Right atrium auricular region (tissue), 2 donors: ENCODE measurements at places on chromosomes 11 and 22. TPM values are rescaled to one million over a fixed set of nuclear protein-coding genes. Genes with fewer than 3 reads are reported as not detected.

GRCh38 chr22:50399751-50400331 is 56.7 kb downstream of the PPP6R2 start:
- no peak for DNase-seq
- H3K27ac ChIP-seq: peak overlapping the region; percentile 15
- no peak overlapping the region for H3K4me3 ChIP-seq
- no peaks in the 10 kb centered on the region for H3K27me3 ChIP-seq
- H3K4me1 ChIP-seq: peaks cover 20% of the 10 kb centered on the region

Gene LYVE1
- total RNA-seq: 45.0 TPM

Gene ZP1
- not detected for total RNA-seq

GRCh38 chr22:28102151-28102812 is 183.2 kb upstream of the PITPNB start:
- H3K27ac ChIP-seq: no peak overlapping the region
- no peak for DNase-seq

Gene TMPRSS6
- total RNA-seq: not detected

- H3K27me3 ChIP-seq: no peaks in the 10 kb centered on the region
- no peak for DNase-seq
- no peaks in the 10 kb centered on the region for H3K4me1 ChIP-seq
- no peak overlapping the region for H3K27ac ChIP-seq
These were observed 20.2 kb upstream of the CALCB start for GRCh38 chr11:15053191-15053685.

Gene ACR
- not detected for total RNA-seq

Gene SOX6
- 14.3 TPM for total RNA-seq

GRCh38 chr11:16963316-16963876 is 50.8 kb downstream of the PLEKHA7 start:
- no peaks in the 10 kb centered on the region for H3K27me3 ChIP-seq
- no peaks in the 10 kb centered on the region for H3K36me3 ChIP-seq
- no peak overlapping the region for H3K4me3 ChIP-seq
- no peak overlapping the region for H3K27ac ChIP-seq
- DNase-seq: no peak

Gene ART5
- 1.1 TPM for total RNA-seq

DNA sequence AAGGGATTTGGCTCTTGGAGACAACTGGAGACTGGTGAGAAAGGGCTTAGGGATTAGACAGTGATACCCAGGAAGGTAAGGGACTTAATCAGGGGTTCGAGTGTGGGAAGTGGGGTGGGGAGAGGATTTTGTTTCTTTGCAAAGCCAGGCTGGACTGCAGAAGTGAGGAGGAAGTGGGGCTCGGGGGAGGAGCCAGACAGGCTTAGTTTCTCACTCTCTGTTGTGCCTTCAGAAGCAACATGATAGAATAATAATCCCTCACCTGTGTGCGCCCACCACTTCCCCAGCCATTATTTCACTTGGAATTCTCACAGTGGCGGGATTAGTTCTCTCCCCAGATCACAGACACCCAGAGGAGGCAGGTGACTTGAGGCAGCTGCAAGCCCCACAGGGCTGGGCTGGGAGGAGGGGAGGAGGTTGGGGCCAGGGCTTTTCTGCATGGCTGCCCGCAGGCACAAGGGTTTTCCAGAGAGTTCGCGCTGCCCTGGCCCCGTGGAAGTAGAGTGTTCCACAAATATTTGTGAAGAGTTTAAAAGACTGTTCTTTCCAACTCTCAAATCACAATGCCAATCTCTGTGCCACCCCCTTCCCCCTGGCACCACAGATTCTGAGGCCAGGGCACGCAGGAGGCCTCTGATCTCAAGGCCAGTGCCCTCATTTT is 4.0 kb upstream of the SEC14L2 start:
- DNase-seq: no peak
- H3K4me1 ChIP-seq: peaks cover 18% of the 10 kb centered on the region
- H3K4me3 ChIP-seq: no peak overlapping the region
- no peak overlapping the region for H3K27ac ChIP-seq

- DNase-seq: no peak
- H3K36me3 ChIP-seq: peaks cover 66% of the 10 kb centered on the region
- no peaks in the 10 kb centered on the region for H3K27me3 ChIP-seq
- no peaks in the 10 kb centered on the region for H3K4me1 ChIP-seq
- H3K4me3 ChIP-seq: no peak overlapping the region
These were observed 53.2 kb downstream of the HIRA start for GRCh38 chr22:19378344-19378674.

GRCh38 chr11:70481625-70482528 is 83.5 kb downstream of the CTTN start:
- no peaks in the 10 kb centered on the region for H3K36me3 ChIP-seq
- H3K4me3 ChIP-seq: no peak overlapping the region
- H3K4me1 ChIP-seq: peaks cover 24% of the 10 kb centered on the region
- no peak for DNase-seq

GRCh38 chr22:20080445-20080775 is 369 bp downstream of the DGCR8 start:
- peaks cover 49% of the 10 kb centered on the region for H3K4me1 ChIP-seq
- peak overlapping the region; percentile 69 for H3K4me3 ChIP-seq
- DNase-seq: peak; percentile 63
- peak overlapping the region; percentile 87 for H3K27ac ChIP-seq
- no peaks in the 10 kb centered on the region for H3K36me3 ChIP-seq
- H3K27me3 ChIP-seq: no peaks in the 10 kb centered on the region

Gene DEUP1
- not detected for total RNA-seq

DNA sequence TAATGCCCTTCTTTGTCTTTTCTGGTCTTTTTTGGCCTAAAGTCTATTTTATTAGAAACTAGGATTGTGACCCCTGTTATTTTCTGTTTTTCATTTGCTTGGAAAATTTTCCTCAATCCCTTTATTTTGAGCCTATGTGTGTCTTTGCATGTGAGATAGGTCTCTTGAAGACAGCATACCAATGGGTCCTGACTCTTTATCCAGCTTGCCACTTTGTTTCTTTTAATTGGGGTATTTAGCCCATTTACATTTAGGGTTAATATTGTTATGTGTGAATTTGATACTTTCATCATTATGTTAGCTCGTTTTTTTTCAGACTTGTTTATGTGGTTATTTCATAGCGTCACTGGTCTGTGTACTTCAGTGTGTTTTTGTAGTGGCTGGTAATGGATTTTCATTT is 682.6 kb downstream of the JRKL start:
- no peaks in the 10 kb centered on the region for H3K36me3 ChIP-seq
- H3K4me1 ChIP-seq: no peaks in the 10 kb centered on the region
- H3K27ac ChIP-seq: no peak overlapping the region

- peak overlapping the region; percentile 67 for H3K4me3 ChIP-seq
- H3K27ac ChIP-seq: no peak overlapping the region
- H3K27me3 ChIP-seq: no peaks in the 10 kb centered on the region
- no peaks in the 10 kb centered on the region for H3K36me3 ChIP-seq
- peaks cover 57% of the 10 kb centered on the region for H3K4me1 ChIP-seq
These were observed 2.2 kb downstream of the BCR start for GRCh38 chr22:23182309-23183060.

Gene OR8D1
- total RNA-seq: not detected

Gene CCDC116
- not detected for total RNA-seq

Gene C1QTNF4
- total RNA-seq: not detected

GRCh38 chr11:103325686-103326069 is 216.5 kb downstream of the DYNC2H1 start:
- no peak overlapping the region for H3K27ac ChIP-seq
- no peak overlapping the region for H3K4me3 ChIP-seq
- no peaks in the 10 kb centered on the region for H3K36me3 ChIP-seq
- no peaks in the 10 kb centered on the region for H3K27me3 ChIP-seq
- no peaks in the 10 kb centered on the region for H3K4me1 ChIP-seq

Gene OR56A1
- not detected for total RNA-seq

DNA sequence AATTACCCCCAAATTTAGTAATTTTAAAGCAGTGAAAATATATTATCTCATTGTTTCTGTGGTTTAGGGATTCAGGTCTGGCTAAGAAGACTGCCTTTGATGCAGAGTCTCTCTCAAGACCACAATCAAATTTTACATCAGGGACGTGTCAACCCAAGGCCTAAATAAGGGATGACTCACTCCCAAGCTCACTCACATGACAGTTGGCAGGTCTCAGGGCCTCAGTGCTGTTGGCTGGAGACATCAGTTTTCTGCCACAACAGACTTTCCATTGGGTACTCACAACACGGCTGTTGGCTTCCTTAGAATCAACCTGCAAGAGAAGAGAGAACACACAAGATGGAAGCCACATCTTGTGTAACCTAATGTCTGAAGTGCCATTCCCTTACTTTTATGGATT is 377.3 kb downstream of the FAM181B start:
- H3K27ac ChIP-seq: no peak overlapping the region
- no peaks in the 10 kb centered on the region for H3K4me1 ChIP-seq
- no peaks in the 10 kb centered on the region for H3K27me3 ChIP-seq
- H3K36me3 ChIP-seq: no peaks in the 10 kb centered on the region

DNA sequence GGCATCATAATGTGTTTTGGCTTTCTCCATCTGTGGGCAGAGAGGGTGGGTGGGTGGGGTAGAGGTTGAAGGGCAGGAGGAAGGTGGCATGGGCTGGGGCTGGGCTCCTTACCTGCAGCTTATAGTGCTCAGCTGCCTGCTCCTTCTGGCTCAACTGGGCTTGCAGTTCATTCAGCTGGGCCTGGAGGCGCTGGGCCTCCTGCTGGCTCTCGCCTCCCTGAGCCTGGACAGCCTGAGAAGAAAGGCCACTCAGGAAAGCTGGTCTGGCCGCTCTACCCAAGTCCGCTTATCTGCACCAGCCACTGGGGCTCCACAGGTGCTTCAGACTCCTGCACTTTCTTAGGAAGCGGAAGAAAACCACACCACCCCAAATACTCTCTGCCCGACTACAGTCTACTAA is 10.4 kb downstream of the IL18BP start:
- peaks cover 100% of the 10 kb centered on the region for H3K36me3 ChIP-seq
- DNase-seq: no peak
- peaks cover 39% of the 10 kb centered on the region for H3K4me1 ChIP-seq

GRCh38 chr11:66784575-66784974 is 55.6 kb upstream of the SPTBN2 start:
- H3K4me1 ChIP-seq: no peaks in the 10 kb centered on the region
- H3K27me3 ChIP-seq: no peaks in the 10 kb centered on the region
- H3K4me3 ChIP-seq: no peak overlapping the region
- no peak for DNase-seq

DNA sequence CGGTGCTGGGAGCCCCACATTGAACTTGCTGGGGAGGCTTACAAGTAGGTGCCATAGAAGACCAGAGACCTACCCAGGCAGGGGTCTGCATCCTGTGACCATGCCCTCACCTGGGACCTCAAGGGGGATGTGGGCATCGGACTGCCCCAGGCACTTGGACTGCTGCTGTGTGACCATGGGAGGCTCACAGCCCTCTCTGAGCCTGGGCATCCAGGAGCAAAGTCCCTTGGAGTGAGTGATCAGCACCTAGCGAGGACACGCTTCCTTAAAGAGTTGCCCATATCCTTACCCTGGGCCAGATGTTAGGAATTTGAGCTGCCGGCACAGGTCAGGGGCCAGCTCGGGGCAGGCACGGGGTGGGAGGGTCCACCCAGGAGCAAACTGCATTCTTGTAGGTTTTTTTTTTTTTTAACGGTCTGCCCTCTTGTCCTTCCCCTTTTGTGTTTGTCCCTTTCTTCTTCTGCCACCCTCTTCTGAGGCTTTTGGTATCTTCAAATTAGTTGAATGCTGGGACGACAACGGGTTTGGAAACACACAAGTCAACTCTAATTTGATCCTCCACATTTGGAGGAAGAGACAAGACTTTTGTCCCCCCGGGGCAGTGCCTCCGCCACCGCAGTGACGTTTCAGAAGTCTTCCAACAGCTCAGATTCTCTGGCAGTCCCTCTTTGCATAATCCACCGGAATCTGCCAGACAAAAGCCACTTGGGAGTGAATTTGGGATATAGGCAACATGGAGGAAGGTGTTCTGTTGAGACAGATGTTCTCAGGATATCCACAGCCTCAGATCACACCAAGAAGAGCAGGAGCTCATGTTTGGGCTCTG is 46.1 kb upstream of the LINC01488 start:
- H3K36me3 ChIP-seq: no peaks in the 10 kb centered on the region
- H3K27me3 ChIP-seq: no peaks in the 10 kb centered on the region
- no peak for DNase-seq
- no peak overlapping the region for H3K27ac ChIP-seq
- no peak overlapping the region for H3K4me3 ChIP-seq
- no peaks in the 10 kb centered on the region for H3K4me1 ChIP-seq

DNA sequence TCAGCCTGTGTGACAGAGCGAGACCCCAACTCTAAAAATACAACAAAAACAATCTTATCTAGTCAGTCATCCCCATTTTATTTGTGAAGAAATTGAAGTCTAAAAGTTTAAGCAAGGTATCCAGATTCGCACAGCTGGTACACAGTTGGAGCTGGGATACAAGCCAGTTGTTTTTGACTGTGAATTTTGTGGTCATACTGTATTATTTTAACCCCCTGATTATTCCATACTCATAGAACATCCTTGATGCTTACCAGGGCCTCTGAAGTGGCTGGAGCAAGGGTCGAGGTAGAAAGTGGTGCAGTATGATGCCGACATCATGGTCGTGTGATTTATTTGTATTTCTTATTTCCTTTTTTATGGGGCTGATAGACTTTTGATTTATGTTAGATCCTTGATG is 50.0 kb downstream of the BID start:
- peaks cover 24% of the 10 kb centered on the region for H3K36me3 ChIP-seq
- peaks cover 29% of the 10 kb centered on the region for H3K4me1 ChIP-seq
- H3K4me3 ChIP-seq: no peak overlapping the region
- H3K27me3 ChIP-seq: no peaks in the 10 kb centered on the region
- DNase-seq: no peak

DNA sequence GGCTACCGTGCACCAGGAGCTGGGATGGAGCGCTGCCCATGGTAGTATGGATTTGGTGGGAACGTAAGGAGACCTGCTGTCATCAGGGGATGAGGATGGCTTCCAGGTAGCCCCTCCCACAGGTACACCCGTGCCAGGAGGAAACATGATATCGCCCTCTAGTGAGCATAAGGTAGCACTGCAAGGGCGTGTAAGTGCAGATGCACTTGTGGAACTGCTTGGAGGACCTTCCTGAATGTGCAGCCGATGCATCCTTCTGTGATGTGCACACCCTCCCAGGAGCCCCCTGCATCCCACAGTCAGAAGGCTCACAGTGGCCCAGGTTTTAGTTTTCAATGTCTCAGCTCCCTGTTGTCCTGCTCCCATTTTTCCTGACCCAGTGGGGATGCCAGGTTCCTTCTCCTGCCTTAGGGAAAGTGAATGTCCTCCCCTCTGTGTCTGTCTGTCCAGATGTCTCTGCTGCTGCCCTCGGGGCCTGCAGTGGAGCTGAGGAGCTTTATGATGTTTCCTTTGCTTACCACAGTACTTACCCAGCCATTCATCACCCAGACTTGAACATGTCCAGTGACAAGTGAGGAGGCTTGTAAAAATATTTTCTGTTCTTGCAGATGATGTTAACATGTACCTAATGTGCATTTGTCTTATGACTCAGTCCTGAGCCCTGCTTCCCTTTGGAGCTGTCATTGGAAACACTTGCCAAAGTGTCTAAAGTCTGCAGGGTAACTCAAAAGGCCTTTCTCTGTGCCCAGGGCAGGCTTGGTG is 49.2 kb downstream of the DBX1 start:
- H3K27me3 ChIP-seq: no peaks in the 10 kb centered on the region
- H3K4me1 ChIP-seq: peaks cover 23% of the 10 kb centered on the region
- DNase-seq: no peak
- H3K4me3 ChIP-seq: no peak overlapping the region

- H3K4me1 ChIP-seq: peaks cover 25% of the 10 kb centered on the region
- no peaks in the 10 kb centered on the region for H3K36me3 ChIP-seq
- H3K4me3 ChIP-seq: no peak overlapping the region
- no peak for DNase-seq
- H3K27me3 ChIP-seq: no peaks in the 10 kb centered on the region
These were observed 66.6 kb downstream of the KCNC1 start for GRCh38 chr11:17801166-17801565.
